ENCODE measurements at places on chromosomes 13 and 19.

GRCh38 chr19:56146904-56147303 is 5.8 kb downstream of the ZNF444 start:
- no peak for DNase-seq

DNA sequence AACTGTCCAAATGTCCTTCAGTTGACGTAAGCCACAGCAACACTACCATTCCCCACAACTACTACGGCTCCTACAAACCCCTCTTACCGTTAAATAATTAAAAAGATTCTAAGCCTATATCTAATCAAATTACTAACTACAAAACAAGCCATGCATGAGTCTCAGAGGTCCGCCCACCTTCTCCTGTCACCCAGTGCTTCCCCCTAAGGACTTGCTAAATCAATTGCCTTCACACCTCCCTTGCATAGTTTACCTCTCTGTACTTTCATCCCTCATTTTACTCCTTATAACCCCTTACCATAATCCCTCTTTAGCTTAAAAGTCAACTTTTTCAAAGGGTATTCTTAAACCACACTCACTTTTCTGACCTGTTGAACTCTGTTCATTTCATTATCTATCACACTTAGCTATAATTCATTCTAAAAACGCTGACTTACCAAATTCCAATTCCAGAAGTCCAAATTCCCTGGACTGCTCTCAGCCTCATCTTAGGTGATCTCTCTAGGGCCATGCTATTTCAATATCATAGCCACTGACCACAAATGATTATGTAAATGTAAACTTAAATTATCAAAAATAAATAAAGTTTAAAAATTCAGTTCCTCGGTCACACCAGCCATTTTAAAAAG is 187.8 kb downstream of the DIAPH3 start:
- DNase-seq = no peak

GRCh38 chr19:1025960-1026782 is at the start of gene CNN2:
Gene CNN2 (plus strand): TSS chr19:1026608. CDS start chr19:1026662, 54 bp downstream.
- no peak for DNase-seq

DNA sequence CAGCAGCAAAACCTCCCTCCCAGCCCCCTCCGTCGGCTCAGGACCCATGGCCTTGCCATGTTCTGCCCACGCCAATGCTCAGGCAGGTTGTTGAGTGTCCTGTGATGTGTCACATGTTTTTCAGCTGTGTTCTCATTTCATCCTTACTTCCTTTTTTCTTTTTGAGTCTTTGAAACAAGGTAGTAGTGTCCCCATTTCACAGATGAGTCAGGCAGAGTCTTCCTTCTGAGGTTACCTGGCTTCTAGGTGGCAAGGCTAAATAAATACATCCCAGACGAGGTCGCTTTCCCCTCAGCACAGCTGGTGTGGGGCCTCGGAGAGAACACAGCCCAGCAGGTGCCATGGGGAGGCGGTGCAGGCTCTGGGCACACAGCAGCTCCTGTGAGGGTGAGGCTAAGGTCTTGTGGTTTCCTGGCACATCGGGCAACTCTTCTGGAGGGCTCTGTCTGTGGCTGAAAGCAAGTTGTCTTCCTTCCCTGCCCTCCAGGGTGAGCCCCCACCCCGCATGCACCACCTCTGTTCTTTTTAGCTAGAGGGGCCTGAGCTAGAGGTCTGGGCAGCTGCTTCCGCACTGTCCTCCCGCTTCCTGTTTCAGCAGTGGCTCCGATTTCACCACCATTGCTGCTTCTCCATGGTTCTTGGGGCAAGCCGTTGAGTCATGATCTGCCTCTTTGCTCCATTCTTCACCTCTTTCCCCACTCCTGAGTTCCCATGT is 15.1 kb downstream of the PRAM1 start:
- DNase-seq = no peak

- no peak for DNase-seq
These were observed 7.4 kb upstream of the IL4I1 start for GRCh38 chr19:49904136-49904535.

GRCh38 chr19:18905058-18905456 is 9.1 kb upstream of the CERS1 start:
- no peak for DNase-seq

DNA sequence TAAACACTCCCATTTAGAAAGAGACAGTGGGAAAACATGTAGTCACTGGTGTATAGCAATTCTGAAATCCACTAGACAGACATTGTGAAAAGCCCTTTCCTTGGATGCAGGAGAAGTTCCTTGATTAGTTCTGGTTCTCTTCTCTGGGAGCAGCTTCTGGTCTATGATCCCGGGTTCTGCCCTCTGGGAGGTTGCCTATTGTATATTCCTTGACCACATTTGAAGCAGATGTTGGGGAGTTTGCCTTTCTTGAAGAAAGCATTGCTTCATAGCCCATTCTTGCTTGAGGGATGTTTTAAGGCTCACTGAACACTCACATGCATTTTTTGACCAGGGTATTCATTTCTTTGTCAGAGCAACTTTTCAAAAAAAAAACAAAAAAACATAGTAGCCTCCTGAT is 211.9 kb downstream of the NDFIP2 start:
- no peak for DNase-seq

- DNase-seq = no peak
These were observed 160.2 kb downstream of the SLC7A1 start for GRCh38 chr13:29435125-29435911.

DNA sequence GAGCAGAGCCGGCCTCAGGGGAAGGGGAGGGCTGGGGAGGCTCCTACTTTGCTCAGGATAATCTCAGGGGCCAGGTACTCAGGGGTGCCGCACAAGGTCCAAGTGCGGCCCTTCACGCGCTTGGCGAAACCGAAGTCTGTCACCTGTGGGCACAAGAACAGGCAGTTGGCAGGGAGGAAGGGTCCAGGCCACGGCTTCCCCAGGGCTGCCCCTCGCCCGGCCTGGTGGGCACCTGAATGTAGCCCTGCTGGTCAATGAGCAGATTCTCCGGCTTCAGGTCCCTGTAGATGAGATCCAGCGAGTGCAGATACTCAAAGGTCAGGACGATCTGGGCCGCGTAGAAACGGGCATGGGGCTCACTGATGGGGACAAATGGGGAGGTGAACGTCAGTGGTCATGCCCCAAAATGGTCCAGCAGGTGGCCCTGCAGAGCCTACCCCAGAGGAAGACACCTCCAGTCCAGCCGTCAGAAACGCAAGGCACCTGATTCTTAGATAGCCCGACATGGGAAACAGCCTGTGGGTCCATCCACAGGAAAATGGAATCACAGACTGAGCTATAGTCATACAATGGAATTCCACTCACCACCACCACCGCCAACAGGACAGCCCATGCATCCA is 7.1 kb upstream of the SAMD1 start:
- no peak for DNase-seq

GRCh38 chr13:36055366-36055765 is 75.8 kb downstream of the DCLK1 start:
- DNase-seq = no peak

- DNase-seq = no peak
These were observed 35.5 kb downstream of the SERTM1 start for GRCh38 chr13:36709136-36709890.

DNA sequence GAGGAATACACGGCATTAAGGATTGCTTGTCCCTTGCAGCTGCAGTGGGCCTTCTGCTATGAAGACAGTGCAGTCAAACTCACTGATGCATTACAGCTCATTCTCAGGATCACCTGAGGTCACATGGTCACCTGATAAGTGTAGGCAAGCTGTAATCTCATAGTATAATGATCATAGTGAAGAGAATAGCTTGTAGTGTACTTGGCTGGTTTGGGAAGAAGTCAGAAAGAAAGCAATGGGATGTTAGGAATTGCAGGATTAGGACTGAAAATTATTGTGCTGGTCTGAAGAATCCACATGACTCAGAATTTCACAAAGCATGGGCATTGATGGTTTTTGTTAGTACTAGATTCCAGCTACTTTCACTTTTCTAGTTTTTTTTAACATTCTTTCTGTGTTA is 76.7 kb downstream of the MBNL2 start:
- DNase-seq = no peak

Data from Panc1 (cell line).